CD4-positive, alpha-beta T cell (primary cell): ENCODE measurements at places on chromosomes 7 and 10.
A peak's percentile ranks its signal among the peaks of the same experiment; 100 is the strongest.

- DNase-seq, result no peak
These were observed 337.5 kb upstream of the KCND2 start for GRCh38 chr7:119935418-119936025.

- no peak for DNase-seq
These were observed 21.5 kb downstream of the SFMBT2 start for GRCh38 chr10:7389346-7389745.

- DNase-seq, result no peak
These were observed 50.2 kb downstream of the DOCK1 start for GRCh38 chr10:126955396-126955795.

DNA sequence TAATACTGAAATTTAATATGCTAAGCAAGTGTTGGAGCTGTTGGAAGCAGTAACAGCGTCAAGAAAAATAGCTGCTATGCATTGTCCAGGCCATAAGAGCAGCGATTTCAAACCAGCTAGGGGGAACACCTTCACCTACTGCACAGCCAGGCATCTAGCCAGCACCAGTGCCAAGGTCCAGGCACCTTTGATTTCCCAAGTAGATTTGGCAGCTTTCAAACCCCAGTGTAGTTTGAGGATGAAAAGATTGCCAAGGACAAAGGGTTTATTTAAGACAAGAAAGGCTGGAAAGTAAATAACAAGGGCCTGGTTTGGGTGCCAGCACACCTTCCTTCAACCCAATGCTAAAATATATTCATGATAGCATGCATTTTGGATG, 65.4 kb upstream of the ZNF92 start:
- DNase-seq, result no peak

GRCh38 chr7:43877968-43878864, 8.9 kb upstream of the MRPS24 start:
- no peak for DNase-seq

DNA sequence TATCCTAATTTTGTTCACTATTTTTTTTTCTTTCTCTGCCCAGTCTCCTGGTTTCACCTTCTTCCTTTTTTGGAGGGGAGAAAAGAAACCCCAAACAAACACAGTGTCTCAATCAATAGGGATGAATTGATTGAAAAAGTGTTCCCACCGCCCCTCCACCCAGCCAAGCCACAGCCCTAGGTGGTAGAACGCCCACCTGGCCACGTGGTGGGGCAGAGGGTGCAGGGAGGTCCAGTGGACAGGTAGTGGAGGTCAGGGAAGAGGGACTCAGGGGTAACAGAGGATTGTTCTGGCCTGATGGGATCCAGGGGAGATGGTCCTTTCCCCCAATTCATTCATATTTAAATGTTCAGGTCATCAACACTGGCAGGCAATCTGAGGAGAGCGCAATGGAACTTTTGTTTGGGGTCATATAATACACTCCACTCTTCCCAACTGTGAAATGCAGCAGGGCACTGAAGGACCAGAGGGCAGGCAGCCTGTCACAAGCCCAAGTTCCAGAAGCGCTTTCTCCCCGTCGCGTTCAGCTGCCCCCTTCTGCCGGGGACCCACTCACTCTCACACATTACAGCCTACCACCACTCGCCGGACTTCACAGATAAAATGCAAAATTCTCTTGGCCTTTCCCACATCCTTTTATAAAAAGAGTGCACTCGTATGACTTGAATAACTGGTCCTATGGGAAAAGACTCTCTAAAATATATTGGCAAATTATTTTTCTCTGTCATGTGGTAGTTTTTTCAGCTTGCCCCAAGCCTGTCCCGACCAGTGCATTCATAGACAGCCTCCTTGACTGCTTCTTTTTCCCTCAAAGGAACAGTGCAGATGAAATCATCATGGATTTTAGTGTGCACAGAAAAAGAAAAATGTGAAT, 1.6 kb downstream of the INHBA start:
- no peak for DNase-seq

DNA sequence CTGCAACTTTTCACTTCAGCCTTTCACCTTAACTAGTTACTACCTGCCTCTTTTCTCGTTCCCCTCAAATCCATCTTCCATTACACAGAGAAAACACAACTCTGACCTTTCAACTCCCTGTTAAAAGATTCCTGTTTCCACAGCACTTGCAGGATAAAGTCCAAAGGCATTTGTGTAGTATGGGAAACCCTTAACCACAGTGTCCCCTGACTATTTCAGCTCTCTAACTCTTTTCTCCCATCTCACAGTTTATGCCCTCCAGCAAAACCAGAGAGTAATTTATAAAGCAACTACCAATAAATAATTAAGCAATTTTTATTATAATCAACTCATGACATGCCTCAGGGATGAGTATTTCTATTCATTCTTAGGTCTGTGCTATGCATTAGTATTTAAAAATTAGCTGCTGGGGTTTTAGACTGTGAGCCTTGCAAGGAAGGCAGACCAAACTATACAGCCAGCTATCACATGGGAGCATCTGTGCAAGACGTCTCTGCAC, 51.0 kb downstream of the COL1A2 start:
- DNase-seq, result no peak

DNA sequence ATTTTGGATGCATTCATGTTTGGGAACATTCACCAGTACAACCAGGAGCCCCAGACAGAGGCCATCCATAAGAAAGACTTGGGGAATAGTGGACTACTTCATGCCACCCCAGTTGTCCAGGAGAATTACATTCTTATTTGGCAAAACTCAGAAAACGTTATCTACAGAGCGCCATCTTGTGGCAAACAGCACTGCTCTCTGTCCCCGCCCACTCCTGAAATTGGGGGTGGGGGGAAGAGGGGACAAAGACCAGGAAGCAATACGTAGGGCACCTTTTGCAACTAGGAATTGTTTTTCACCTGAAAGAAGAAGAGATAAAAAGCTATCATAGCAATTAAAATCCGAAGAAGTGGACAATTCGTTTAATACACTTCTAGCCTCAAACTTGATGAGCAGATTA, 134.6 kb upstream of the MGMT start:
- no peak for DNase-seq

- no peak for DNase-seq
These were observed 303.9 kb downstream of the REEP3 start for GRCh38 chr10:63825111-63825510.

DNA sequence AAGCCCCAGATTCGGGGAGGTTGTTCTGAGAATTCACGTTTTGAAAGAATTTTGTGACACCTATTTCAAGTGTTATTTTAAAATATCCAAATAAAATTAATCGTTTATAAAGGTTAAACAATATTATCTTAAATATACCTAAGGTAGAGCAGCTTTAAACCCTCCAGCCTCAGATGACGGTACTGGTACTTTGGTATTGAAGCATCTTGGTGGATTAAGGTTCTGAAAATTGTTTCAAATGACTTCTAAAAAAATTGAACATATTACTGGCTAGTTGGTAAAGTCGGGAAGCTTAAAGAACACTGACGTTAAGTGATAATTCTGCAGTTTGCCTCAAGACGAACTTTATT, 392 bp upstream of the HUS1 start:
- DNase-seq, result no peak

DNA sequence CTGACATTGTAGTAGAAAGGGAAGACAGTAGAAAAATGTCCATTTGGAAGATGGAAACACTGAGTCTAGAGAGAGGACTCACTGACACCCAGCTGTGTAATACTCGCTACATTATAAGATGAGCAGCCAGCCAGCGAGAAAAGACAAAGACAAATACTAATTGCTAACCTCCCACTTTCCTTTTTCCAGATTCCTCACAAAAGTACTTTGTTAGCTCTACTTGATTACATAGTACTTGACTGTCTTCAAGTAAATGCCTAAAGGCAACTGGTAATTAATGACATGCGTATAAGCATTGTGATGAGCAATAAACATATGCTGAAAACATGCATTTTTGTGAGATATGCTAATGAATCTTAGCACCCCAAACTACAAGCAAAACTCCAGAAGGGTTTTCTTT, 363.1 kb downstream of the GPAM start:
- no peak for DNase-seq

GRCh38 chr7:47390914-47391313, 191.0 kb downstream of the TNS3 start:
- no peak for DNase-seq

DNA sequence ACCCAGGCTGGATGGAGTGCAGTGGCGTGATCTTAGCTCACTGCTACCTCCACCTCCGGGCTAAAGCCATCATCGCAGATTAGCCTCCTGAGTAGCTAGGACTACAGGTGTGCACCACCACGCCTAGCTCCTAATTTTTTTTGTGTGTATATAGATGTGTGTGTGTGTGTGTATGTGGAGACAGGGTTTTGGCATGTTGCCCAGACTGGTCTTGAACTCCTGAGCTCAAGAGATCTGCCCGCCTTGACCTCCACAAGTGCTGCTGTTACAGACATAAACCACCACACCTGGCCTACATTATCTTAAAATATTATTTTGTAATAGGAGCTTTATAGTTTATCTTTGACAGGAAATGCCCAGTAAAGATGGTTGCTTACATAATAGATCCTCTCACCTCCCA, 25.0 kb downstream of the FOXP2 start:
- DNase-seq, result no peak

GRCh38 chr10:61398366-61399129, 54.6 kb downstream of the TMEM26 start:
- no peak for DNase-seq

DNA sequence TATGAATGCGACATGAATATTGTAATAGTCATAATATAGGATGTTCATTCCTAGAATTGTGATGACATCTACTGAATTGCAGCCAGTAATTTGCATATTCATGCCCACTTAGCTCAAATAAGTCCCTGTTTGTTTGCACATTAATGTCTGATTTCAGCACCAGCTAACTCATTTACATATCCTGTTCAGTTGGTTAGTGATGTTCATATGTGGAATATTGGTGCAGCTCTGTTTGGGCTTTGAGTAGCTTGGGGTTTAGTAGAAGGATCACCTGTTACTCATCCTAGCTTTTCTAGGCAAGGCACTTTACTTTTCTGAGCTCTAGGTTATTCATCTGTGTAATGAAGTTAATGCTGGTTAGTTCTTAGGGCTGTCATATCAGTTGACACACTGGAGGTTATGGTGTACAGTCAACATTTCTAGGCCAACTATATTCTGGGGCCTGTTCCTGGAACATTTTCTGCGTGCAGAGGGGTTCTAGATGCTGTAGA, 238.4 kb downstream of the EXOC4 start:
- DNase-seq, result no peak

GRCh38 chr10:30630571-30630970, 1.0 kb upstream of the LYZL2 start:
- no peak for DNase-seq

- no peak for DNase-seq
These were observed 738.1 kb downstream of the KCNMA1 start for GRCh38 chr10:76899490-76899889.

GRCh38 chr10:127196282-127197153, at the start of gene INSYN2A:
Gene INSYN2A (minus strand): TSS chr10:127196591. CDS start chr10:127176395, 20,196 bp downstream.
- no peak for DNase-seq

GRCh38 chr7:12158334-12159060, 52.6 kb upstream of the TMEM106B start:
- no peak for DNase-seq

DNA sequence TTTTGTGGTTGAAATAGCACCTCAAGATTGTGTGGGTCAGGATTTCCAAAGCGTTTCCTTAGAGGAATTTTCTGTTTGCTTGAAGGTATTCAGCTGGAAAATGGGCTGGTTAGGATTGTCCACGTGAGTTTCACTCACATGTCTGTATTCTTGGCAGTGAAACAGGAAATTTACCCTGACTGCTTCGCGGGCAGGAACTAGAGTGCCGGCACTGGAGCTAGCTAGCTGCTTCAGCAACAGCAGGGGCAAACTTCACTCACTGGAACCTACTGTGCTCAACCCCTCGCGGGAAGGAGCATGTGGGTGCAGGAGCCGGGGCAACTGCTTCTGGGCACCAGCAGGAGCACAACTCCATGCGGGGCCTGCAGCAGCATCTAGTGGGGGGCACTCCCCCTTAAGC, 38.0 kb upstream of the RTKN2 start:
- peak; percentile 6 for DNase-seq

GRCh38 chr10:11720260-11720741, 21.9 kb upstream of the ECHDC3 start:
- DNase-seq, result no peak

GRCh38 chr10:29811751-29812427, 177.1 kb upstream of the SVIL start:
- DNase-seq, result peak; percentile 25

DNA sequence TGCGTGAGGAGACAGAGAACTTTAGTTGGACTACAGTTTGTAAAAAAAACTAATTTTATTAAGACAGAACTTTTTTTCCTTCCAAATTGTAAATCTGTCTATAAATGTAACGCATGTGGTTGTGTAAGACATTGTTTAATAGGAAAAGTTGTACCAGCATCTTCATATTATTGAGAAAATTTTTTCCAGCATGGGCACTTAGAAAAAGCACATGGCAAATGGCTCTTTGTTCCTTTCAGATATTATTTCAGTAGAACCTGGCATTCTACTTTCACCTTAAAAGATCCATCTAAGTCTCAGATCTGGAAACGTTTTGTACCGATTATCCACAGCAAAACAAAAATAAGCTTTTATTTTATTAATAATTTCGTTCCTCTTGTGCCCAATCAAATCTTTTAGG, 43.2 kb downstream of the ZRANB1 start:
- DNase-seq, result no peak

GRCh38 chr10:71246591-71247413, 34.4 kb downstream of the UNC5B start:
- DNase-seq, result no peak
